ENCODE measurements at places on chromosomes 7 and 10.

GRCh38 chr10:93028883-93029282 is 31.7 kb upstream of the CYP26C1 start:
- no peak for DNase-seq

DNA sequence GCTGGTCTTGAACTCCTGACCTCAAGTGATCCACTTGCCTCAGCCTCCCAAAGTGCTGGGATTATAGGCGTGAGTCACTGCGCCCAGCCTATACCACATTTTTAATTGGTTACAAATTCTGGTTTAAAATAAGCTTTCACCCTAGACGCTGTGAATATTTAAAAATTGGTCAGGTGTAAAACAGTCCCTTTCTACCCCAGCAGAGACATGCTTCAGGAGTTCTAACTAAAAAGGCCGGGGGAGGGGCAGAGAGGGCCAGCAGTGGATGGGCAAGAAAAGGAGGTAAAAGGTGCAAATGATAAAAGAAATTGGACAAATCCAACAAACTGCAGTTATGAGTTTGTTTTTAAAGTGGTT is 70.0 kb downstream of the WAPL start:
- no peak for DNase-seq

DNA sequence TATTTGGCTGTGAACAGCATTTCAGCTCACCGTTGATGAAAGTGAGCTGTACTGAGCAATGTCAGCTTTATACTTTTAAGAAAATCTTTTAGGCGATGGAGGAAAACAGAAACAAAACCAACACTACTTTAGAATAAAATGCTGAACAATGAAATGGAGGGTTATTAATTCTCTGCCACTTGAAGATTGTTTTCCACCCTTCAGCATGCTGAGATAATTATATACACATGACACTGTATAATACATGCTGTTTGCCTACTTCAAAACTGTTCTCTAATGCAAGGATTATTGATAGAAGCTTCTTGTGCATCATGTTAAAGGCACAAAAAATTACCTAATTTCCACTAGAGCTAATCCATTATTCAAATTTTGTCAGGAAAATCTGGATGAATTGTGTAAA is 66.8 kb downstream of the CACNA2D1 start:
- no peak for DNase-seq

- no peak for DNase-seq
Observed at GRCh38 chr10:4082861-4083260, 297.9 kb upstream of the KLF6 start.

DNA sequence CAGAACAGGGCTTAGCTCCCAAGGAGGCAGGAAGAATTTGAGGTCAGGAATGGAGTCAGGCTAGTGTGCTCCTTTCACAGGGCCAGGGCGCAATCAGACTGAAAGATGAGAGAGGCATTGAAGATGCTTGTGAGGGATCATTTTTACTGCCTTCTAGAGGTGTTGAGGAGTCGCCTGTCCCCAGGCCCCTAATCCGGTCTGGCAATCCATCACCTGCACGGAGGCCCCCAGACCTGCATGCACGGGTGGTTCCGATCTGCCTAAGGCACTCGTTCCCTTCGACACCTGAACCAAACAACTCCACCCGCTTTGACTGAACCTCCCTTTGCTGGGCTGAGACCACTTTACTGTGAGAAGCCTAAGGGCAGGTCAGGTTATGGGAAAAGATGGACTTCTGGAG is 8.0 kb downstream of the FOXI2 start:
- DNase-seq: no peak

- no peak for DNase-seq
Observed at GRCh38 chr10:10165415-10165814, 852.3 kb upstream of the CELF2 start.

- DNase-seq: no peak
Observed at GRCh38 chr10:132294561-132295318, 13.0 kb downstream of the STK32C start.

DNA sequence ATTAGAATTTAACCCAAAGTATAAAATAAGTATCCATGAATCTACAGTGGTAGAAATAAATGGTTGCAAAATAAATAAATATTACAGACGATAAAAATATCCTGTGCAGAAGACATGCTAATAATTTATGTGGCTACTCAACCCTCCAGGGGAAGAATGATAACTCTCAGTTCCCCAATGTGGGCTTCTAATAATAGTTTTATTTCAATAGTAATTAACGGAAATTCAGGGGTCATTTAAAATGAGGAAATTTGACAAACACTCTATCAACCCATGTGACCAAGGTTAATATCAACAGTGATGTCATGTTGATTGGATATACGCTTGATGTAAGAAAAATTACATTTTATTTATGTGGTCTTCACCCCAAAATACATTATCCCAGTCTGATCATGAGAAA is 1082.6 kb upstream of the LRRTM3 start:
- no peak for DNase-seq

DNA sequence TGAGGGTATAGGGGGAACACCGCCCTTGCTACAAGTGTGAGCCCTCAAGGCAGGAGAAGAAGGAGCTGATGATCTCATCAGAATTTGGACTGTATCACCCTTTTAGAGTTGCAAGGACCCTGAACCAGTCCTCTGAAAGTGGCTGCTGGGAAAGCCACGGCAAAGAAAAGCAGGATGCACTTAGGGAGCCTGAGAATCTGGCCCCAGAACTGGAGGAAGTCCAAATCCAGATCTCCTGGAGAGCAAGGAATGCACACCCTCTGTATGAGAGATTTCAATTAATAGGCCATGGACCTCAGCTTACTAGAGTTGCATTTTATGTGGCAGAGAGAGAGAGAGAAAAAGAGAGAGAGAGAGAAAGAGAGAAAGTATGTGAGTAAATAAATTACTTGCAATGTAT is 662.9 kb downstream of the CCSER2 start:
- no peak for DNase-seq

DNA sequence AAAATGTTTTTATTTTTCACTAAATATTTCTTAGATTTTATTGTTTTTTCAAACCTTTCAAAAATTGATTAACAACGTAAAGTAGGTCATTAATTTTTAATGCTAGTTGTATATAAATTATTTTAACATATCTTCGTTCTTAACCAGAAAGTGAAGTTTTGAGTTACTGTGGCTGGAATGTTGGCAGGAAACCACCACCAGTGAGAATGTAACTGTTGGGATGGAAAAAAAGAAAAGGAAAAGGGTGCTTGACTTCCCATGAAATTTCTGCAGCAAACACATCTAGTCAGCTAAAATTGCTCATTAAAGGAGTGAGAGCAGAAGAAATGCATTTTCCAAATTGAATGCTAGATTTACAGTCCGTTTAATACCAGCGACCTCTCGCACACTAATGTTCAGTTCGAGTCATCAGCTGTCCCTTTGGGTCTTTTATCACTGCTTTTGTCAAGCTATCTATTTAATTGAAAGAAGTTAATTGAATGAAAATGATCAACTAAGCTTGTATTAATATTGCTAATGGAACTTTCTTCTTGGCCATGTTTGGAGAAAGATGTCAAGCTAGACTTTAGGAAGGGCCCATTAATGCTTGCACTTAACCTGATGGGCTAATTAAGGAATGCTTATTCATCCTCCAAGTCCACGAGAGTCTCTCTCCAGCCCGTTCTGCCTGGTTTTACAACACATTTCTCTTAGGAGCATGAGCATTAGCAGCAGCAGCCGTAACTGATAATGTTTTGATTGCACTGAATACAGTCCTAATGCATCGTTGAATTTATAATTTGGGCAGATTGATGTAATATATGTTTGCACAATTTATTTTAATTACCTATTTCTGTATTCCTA is 70.1 kb downstream of the UBE3C start:
- DNase-seq: no peak

- DNase-seq: no peak
Observed at GRCh38 chr10:120429395-120429794, 27.6 kb upstream of the PLPP4 start.
